NCI-H187 (cell line): ENCODE measurements at places on chromosomes 7 and 10.

DNA sequence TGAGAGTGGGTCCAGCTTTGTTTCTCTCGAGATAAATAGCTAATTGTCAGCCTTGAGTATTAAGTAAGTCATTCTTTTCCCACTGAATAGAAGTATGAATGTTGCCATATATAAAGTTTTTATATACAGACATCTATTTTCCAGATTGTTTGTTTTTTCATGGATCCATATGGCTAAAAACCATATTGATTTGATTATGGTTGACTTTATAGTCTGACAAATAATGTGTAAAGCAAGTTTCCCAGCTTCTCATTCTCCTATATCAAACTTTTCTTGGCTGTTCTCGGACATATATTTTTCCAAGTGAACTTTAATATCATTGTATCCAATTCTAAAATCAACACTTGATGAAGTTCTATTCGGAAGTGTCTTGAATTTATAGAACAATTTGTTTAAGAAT is 352.4 kb upstream of the MEOX2 start:
- no peak for DNase-seq

GRCh38 chr7:69599955-69600709 is 1.9 kb downstream of the AUTS2 start:
- DNase-seq, result no peak

- DNase-seq, result no peak
Observed at GRCh38 chr7:42085531-42085930, 151.5 kb downstream of the GLI3 start.

- DNase-seq, result peak; percentile 2
Observed at GRCh38 chr7:20440472-20441105, 109.9 kb downstream of the ITGB8 start.

- DNase-seq, result no peak
Observed at GRCh38 chr7:151851145-151851751, 25.7 kb downstream of the PRKAG2 start.

DNA sequence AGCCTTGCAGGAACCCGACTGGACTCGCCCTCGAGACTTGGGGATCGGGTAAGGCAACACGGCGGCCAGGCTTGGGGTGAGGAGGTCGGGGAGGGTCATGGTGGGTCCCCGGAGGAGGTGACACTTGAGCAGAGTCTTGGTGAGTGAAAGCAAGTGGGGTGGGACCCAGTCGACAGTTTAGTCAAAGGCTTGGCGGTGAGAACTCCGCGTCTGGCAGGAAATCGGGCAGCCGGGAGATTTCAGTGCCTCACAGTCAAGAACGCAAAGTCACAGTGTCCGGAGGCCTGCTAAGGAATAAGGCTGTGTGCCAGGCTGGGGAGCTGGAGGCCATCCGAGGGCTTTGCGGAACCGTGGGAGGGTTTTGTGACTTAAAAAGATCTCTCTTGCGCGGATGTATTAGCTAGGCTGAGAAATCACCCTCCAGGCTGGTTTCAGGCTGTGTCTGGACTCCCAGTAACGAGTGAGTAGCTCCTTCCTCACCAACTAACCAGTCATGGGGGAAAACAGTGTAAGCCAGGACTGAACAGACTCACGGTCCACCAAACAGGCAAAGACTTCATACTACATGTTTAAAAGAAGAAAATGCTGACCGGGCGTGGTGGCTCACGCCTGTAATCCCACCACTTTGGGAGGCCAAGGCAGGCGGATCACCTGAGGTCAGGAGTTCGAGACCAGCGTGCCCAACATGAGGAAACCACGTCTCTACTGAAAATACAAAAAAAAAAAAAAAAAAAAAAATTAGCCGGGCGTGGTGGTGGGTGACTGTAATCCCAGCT is 613 bp downstream of the AP5Z1 start:
- no peak for DNase-seq

DNA sequence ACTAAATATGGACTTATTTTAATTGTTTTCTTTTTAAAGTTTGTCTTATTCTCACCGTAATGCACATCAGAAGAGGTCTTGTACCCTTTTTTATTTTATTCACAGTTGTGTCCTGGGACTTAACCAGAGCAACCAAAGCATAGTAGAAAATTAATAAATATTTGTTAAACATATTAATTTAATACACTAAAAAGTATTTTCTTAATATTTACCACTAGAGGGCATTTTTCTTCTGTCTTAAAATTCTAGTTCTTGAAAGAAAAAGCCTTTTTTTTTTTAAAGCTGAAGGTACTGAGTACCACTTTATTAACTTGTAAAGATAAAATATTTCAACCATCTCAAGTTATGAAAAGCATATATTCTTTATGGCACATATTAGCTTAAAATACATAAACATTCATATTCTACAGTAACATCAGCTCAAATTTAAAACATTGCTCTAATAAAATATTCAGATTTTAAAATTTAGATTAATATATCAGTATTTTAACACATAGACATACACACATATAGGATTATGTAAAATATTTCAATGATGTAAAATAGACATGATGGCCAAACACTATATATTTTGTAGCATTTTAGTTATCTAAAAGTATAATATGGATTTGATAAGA is 260.4 kb downstream of the SEMA3A start:
- DNase-seq, result no peak

- DNase-seq, result no peak
Observed at GRCh38 chr7:80412842-80413241, 99.0 kb downstream of the GNAT3 start.

- no peak for DNase-seq
Observed at GRCh38 chr10:16756561-16757221, 60.5 kb downstream of the RSU1 start.

GRCh38 chr7:140404565-140405065 is 757 bp downstream of the RAB19 start:
- no peak for DNase-seq

GRCh38 chr7:17944720-17945119 is 4.4 kb upstream of the SNX13 start:
- DNase-seq, result no peak

- DNase-seq, result peak; percentile 75
Observed at GRCh38 chr7:157138424-157139110, at the start of gene UBE3C. TSS of gene UBE3C (plus strand) at chr7:157138926. CDS start at chr7:157139273, 347 bp downstream.

- no peak for DNase-seq
Observed at GRCh38 chr7:116829493-116829892, 32.9 kb upstream of the CAPZA2 start.

GRCh38 chr7:107811934-107812333 is 8.9 kb upstream of the SLC26A3 start:
- DNase-seq, result no peak

GRCh38 chr10:28915989-28916588 is 238.8 kb downstream of the BAMBI start:
- DNase-seq, result no peak

DNA sequence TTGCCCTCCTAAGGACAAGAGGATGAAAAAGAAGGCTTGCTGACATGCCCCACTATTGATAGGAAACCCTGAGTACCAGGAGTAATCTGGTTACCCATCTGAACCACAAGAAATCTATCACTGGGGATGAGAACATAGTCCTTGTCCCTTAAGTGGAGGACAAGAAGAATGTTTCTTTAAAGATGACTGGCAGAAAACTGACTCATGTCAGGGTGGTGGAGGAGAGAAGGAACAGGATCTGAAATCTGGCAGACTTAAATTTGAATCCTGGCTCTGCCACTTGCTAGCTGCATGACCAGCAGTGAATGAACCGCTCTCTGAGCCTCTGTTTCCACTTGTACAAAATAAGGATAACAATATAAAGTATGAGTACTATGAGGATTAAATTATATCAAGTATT is 38.9 kb upstream of the XPNPEP1 start:
- no peak for DNase-seq

GRCh38 chr7:156194813-156195212 is 382.6 kb upstream of the SHH start:
- no peak for DNase-seq

- no peak for DNase-seq
Observed at GRCh38 chr10:130967784-130968183, 343.7 kb downstream of the TCERG1L start.

GRCh38 chr7:65609131-65609530 is 235.5 kb downstream of the ZNF92 start:
- DNase-seq, result no peak

DNA sequence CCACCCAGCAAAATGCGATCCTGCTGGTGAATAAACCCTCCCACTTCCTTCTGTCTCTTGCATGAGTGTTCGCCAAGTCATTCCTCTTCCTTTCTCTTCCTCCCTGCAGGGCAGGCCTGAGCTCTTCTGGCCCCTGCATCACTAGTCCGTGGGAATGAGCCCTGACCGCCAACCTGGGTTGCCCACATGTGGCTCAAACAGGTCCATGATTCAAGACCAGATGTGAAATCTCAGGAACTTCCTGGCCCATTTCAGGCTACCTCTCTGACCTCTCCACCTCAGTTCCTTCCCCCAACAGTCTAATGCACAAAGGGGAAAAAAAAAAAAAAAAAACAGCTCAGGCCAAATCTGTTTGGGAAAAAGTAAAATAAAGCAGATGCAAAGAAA is 5.4 kb upstream of the YWHAG start:
- no peak for DNase-seq

DNA sequence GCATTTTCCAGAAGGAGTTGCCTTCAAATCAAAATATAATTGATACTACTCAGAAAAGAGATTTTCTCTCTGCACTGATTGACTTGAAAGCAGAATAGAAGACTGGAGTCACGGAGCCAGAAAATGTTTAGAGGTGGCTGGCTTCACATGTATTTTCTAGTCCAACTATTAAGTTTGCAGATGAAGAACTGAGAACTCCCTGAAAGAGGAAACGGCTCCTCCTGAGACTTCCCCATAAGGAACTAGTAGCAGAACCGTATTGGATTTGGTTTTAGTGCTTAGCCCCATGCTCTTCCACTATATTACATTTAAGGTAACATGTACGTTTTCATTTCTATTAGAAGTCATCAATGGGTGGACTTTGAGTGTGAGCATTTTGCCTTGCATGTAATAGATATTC is 946.3 kb downstream of the CNTNAP2 start:
- DNase-seq, result no peak

GRCh38 chr10:34280599-34281374 is 534.3 kb downstream of the PARD3 start:
- no peak for DNase-seq

DNA sequence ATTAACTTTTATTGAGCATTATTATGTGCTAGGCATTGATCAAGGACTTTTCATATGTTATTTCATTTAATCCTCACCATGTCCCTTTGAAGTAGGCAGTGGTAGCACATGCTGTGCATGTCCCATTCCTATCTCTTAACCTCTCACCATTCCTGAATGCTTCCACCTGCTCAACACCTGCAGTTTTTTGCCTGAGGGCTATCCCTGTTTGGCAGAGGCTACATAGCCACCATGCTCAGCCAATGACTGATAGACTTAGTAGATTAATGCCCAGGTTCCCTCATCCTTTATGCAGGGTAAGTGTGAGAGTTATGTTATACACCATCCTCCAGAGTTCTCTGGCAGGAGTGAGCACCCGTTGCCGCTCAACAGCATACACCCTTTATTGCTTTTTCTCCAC is 387.8 kb downstream of the BBS9 start:
- DNase-seq, result no peak

DNA sequence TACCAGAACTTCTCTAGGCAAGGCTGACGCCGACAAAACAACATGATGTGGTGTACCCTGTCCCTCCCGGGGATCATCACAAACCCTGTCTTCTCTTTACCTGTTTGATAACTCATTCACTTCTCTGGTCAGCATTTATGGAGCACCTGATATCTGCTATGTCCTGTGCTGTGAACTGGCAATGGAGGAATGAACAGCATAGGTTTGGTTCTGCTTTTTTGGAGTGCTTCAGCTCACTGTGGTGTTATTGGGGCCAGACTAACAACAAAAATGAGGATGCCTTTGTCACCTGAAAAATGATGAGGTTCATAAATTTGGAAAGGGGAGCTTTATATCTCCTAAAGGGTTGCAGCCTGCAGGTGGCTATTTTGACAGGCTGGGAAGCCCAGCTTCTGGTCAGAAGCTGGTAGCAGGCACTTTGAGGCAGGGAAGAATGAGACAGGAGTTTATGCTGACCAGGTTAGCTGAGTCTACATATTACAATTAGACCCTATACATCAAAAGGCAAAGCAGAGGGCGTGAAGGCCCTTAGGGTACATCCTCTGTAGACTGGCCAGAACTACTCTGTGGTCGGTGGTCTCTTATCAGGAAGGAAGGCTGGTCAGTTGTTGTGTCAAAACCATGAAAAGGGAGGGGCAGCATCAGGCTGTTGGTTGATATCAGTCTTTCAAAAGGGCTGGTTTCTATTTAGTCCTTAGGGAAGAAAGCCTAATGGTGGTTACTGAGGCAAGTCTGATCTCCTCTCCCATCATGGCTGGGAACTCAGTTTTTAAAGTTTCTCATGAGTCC is 42.3 kb downstream of the SH2D4B start:
- DNase-seq, result no peak

DNA sequence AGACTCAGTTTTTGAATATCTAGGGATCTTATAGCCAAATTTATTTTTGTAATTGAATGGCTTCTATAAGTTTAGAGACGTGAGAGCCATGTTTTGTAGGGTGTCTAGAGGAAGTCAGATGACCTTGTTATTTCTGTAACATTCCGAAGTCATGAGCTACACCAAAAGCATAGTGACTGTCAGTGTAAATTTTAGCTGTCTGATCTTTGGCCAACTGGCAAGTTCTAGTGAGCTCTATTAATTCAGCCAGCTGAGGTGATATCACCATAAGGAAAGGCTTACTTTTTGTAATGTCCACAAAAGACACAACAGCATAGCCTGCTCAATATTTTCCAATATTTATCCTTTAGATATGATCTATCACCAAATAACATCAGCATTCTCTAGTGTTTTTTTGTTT is 9.9 kb upstream of the NT5C3A start:
- DNase-seq, result no peak

- DNase-seq, result no peak
Observed at GRCh38 chr7:87113077-87113476, 39.2 kb upstream of the DMTF1 start.

GRCh38 chr7:118304100-118304499 is 79.6 kb downstream of the ANKRD7 start:
- no peak for DNase-seq
